Mammary microvascular endothelial cell (primary cell): ENCODE measurements at places on chromosomes 12 and 14. TPM values are rescaled to one million over a fixed set of nuclear protein-coding genes. Genes with fewer than 3 reads are reported as not detected.

CLEC4A gene
- total RNA-seq: 0.25 TPM in 1 of 2 replicates, not detected in the other

PYM1 gene
- 32.3 and 41.1 TPM in 2 replicates for total RNA-seq

RAB21 gene
- total RNA-seq: 26.3 and 30.5 TPM in 2 replicates

ASCL1 gene
- total RNA-seq: not detected in 2 replicates

PPFIA2 gene
- not detected in 2 replicates for total RNA-seq

SERPINA10 gene
- not detected in 2 replicates for total RNA-seq

CMA1 gene
- total RNA-seq: not detected in 2 replicates
